ENCODE measurements at places on chromosomes 12 and 14.

DNA sequence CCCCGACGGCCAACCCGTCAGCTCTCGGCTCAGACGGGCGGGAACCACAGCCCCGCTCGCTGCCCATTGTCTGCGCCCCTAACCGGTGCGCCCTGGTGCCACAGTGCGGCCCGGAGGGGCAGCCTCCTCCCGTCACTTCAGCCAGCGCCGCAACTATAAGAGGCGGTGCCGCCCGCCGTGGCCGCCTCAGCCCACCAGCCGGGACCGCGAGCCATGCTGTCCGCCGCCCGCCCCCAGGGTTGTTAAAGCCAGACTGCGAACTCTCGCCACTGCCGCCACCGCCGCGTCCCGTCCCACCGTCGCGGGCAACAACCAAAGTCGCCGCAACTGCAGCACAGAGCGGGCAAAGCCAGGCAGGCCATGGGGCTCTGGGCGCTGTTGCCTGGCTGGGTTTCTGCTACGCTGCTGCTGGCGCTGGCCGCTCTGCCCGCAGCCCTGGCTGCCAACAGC is at the start of gene WNT1:
WNT1 (plus strand) TSS at position 32 of the 450 bp plus-strand sequence; CDS start at position 361, 329 bp downstream.
- no peak within 1 kb of the TSS for H3K4me3 ChIP-seq
- DNase-seq = no peak
- H3K36me3 ChIP-seq = no peaks in the 10 kb centered on the region
- H3K4me1 ChIP-seq = peaks cover 10% of the 10 kb centered on the region
- H3K27me3 ChIP-seq = peaks cover 48% of the 10 kb centered on the region
- no peak within 1 kb of the TSS for H3K27ac ChIP-seq

DNA sequence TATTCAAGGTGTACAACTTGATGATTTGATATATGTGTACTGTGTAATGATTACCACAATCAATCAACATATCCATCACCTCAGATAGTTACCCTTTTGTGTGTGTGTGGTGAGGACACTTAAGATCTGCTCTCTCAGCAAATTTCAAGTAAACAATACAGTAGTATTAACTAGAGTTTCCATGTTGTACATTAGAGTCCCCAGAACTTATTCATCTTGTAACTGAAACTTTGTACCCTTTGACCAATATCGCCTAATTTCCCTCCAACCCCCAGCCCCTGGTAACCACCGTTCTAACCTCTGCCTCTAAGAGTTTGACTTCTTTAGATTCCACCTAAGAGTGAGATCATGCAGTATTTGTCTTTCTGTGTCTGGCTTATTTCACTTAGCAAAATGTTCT is 12.1 kb downstream of the ADCK1 start:
- H3K27ac ChIP-seq = no peak overlapping the region
- H3K36me3 ChIP-seq = no peaks in the 10 kb centered on the region
- no peak for DNase-seq
- H3K27me3 ChIP-seq = no peaks in the 10 kb centered on the region
- H3K4me1 ChIP-seq = no peaks in the 10 kb centered on the region
- H3K4me3 ChIP-seq = no peak overlapping the region

DNA sequence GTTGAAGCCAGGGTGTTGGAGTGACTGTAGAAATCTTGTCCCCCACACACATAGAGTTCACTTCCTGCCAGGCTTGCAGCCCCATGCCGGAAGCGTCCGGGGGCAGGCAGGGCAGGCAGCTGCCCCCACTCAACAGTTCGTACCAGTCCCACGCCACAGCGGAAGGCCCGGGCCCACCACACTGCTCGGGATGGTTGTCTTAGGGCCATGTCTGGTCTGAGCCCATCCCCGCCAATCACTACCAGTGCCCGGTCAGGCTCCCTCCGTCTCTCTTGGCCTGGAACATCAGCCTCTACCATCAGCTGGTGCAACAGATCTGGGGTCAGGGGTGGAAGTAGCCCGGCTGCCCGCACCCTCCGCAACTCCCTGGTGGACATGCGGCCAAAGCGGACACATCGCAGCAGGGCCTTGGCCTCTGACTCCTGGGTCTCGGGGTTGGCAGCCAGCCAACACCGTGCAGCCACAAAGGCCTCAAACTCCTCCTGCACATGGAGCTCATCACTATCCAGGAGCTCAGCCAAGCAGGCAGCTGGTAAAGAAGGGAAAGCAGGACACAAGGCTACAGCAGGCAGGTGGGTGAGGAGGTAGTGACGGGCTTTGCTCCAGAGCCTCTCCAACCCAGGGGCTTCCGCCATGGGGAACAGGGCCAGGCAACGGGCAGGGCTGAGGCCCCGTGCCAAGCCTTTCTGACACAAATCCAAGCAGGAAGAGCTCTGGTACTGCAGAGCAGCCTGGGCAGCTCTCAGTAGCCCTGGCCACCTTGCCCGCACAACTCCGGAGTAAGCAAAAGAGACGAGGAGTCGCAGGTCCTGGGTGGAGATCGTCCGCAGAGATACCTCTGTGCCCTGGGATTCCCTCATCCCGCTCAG is 5.9 kb downstream of the KLHL33 start:
- H3K4me1 ChIP-seq = peaks cover 24% of the 10 kb centered on the region
- no peak overlapping the region for H3K4me3 ChIP-seq
- DNase-seq = peak; percentile 47

- H3K4me1 ChIP-seq = no peaks in the 10 kb centered on the region
- no peak overlapping the region for H3K27ac ChIP-seq
- 0 out of 3 replicates have a peak, but pooled peaks cover 2% of the 10 kb centered on the region for H3K36me3 ChIP-seq
- DNase-seq = no peak
- no peaks in the 10 kb centered on the region for H3K27me3 ChIP-seq
Observed at GRCh38 chr14:76329154-76329928, 46.6 kb upstream of the ESRRB start.

GRCh38 chr12:12800406-12801180 is 12.6 kb upstream of the DDX47 start:
- DNase-seq = no peak
- no peak overlapping the region for H3K27ac ChIP-seq
- no peak overlapping the region for H3K4me3 ChIP-seq
- H3K27me3 ChIP-seq = no peaks in the 10 kb centered on the region

- no peaks in the 10 kb centered on the region for H3K36me3 ChIP-seq
- no peak overlapping the region for H3K27ac ChIP-seq
Observed at GRCh38 chr14:90495357-90496276, 98.8 kb downstream of the CALM1 start.

DNA sequence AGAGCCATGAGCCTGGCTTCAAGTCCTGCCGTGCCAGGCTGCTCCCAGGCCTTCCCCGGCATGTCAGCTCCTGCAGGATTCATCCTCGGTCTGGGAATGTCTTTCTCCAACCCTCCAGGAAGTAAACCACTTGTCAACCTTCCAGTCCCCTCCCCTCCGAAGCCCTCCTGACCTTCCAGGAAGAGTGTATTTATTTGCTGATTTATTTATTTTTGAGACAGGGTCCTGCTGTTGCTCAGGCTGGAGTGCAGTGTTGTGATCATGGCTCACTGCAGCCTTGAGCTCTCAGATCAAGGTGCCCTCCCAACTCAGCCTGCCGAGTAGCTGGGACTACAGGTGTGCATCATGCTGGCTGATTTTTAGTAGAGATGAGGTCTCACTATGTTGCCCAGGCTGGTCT is 24.7 kb downstream of the VSX2 start:
- H3K4me3 ChIP-seq = no peak overlapping the region
- 0 out of 3 replicates have a peak, but pooled peaks cover 3% of the 10 kb centered on the region for H3K27me3 ChIP-seq
- H3K4me1 ChIP-seq = no peaks in the 10 kb centered on the region
- DNase-seq = no peak
- H3K27ac ChIP-seq = no peak overlapping the region

- no peak overlapping the region for H3K27ac ChIP-seq
- no peaks in the 10 kb centered on the region for H3K36me3 ChIP-seq
- no peaks in the 10 kb centered on the region for H3K27me3 ChIP-seq
- H3K4me3 ChIP-seq = no peak overlapping the region
- no peak for DNase-seq
Observed at GRCh38 chr14:90880282-90880681, 64.1 kb upstream of the TTC7B start.

DNA sequence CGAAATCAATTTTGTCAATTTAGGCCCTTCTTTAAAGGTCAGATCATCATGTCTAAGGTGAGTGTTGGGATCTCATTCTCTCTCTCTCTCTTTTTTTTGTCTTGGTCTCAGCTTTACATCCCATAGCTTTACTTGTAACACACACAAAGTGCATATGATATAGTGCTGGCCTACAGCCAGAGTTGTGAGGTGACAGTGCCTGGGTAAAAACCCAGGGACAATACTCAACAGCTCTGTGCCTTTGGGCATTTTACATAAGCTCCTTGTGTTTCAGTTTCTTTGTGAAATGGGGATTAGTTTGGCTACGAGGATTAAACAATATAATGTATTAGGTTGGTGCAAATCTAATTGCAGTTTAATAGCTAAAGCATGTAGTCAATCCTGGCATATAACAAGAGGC is 40.2 kb downstream of the GRIP1 start:
- no peak for DNase-seq
- H3K27ac ChIP-seq = no peak overlapping the region
- no peaks in the 10 kb centered on the region for H3K27me3 ChIP-seq
- no peak overlapping the region for H3K4me3 ChIP-seq

DNA sequence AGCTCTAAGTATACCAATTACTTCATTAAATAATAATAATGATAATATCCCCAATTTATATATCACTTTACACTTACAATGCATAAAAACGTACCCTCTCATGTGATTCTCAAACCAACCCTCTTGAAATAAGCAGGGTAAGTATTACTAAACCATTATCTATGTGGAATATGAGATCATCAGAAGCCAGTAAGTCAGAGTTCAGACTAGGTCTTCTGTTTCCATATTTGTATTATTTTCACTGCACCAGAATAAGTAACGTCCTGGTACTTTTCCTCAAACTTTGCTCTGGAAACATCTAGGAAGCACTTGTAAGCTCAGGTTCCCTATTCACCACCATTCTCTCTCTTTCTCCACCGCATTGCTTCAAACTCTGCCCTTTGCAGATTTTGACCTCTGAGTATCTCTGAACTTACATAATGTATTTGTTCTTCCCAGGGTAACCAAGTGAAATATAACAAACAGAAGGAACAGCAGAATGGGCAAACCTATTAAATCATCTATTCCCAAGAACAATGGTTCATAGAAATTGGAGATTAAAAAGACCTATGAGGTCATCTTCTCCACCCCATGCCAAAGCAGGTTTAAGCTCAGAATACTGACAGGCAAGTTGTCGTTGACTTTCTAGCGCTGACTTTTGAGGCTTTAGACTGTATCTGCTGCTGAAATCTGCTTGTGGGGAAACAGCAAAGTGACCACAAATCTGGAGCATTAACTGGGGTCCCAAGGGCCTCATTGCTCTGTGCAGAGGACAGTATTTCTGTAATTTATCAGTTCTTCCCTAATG is 161.3 kb upstream of the FAR2 start:
- H3K27ac ChIP-seq = no peak overlapping the region
- H3K27me3 ChIP-seq = no peaks in the 10 kb centered on the region
- no peak overlapping the region for H3K4me3 ChIP-seq
- H3K4me1 ChIP-seq = no peaks in the 10 kb centered on the region
- no peaks in the 10 kb centered on the region for H3K36me3 ChIP-seq

All from K562 (cell line).